Activated CD8-positive, alpha-beta memory T cell treated with anti-CD3 and anti-CD28 coated beads for 4 hours (primary cell): ENCODE measurements at places on chromosomes 2 and 18.

GRCh38 chr2:149656996-149657395, 69.4 kb upstream of the MMADHC start:
- no peak for DNase-seq

GRCh38 chr2:8541636-8542035, 140.2 kb upstream of the ID2 start:
- no peak for DNase-seq

GRCh38 chr2:166916987-166917386, 28.7 kb downstream of the XIRP2 start:
- DNase-seq: no peak

DNA sequence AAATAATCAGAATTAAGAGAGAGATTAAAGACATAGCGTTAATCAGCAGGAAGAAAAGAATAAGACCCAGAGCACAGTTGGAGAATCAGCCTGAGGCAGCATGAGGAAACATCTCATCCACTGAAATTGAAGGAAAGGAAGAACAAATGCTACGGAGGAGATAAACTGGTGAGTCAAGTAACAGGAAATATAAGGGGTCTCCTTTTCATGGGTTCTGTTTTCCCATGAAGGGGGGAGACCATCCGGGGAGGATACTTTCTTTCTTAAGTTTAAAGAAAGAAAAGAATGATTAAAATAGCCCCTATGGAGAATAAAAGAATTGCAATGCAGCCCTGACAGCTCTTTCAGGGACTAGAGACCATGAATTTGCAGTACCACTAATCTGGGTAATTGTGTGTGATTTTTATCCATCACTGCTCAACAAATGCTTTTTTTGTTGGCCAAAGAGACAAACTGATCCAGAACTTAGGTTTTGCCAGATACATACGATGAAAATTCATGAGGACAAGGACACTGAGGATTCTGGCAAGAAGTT, 17.7 kb downstream of the ROCK2 start:
- no peak for DNase-seq

DNA sequence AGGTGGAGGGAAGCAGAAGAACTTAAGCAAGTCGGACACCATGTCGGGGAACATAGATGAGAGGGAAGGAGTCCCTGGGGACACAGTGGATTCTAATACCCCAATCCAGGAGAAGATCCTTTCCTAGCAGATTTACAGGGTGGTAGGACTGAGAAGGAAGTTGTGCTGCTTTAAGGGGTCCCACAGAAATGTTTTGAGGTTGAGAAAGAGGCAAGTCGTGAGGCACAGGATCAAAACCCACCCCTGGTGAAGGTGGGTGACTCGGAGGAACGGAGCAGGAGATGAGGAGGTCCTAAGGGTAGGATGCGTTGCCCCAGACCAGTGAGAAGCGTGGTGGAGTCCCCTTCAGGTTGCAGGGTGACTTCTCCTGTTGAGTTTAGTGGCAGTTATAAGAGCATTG, 32.7 kb downstream of the DCDC2C start:
- no peak for DNase-seq
